ENCODE measurements at places on chromosomes 5 and 9. TPM values are rescaled to one million over a fixed set of nuclear protein-coding genes. Genes with fewer than 3 reads are reported as not detected.

DNA sequence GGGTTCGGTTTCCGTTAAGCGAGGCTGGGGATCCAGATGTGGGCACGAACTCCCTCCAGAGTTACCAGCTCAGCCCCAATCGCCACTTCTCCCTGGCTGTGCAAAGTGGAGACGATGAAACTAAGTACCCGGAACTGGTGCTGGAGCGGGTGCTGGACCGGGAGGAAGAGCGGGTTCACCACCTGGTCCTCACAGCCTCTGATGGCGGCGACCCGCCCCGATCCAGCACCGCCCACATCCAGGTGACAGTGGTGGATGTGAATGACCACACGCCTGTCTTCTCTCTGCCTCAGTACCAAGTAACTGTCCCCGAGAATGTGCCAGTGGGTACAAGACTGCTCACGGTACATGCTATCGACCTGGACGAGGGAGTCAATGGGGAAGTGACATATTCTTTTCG, 803 bp downstream of the PCDHGA7 start:
- no peak for DNase-seq

DNA sequence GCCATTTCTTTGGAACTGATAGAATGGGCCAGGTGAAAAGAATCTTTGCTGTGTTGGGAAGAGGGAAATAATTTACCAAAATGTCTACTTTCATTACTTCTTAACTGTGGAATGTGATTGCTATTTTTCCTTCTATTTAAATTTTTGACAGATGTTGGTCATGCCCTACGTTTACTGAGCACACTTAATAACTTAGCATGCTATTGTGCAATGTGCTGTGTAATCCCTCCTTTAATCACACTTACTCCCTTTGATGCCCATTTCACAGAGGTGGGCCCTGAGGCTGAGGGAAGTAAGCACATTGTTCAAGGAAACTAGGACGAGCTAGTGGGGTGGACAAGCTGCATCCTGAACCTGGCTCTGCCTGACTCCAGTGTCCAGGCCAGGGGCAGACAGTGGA, 47.8 kb upstream of the INSYN2B start:
- no peak for DNase-seq

Gene PCDHA9
- not detected for total RNA-seq

DNA sequence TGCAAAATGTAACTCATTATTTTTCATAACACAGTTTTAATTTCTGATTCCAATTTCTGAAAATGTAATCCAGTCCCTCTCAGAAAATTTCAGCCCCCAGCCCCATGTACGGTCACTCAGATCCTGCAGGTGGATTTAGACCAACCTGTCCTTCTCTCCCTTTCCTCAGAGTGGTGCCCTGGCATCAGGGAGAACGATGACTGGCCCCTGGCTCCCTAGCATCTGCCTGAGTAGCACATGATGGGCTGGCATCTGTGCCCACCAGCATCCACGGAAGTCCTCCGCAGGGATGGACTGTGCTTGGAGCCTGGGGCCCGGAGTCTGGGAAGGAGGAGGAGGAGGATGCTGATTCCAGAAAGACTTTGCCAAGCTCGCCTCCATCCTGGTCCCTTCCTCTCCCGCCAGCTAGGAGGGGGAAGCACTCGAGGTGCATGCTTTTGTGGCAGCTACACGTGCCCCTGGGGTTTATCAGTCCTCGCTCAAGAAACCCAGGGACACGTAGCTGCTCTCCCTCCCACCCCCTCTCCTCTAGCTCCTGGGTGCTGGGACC, 54.4 kb upstream of the RUFY1 start:
- no peak for DNase-seq

DNA sequence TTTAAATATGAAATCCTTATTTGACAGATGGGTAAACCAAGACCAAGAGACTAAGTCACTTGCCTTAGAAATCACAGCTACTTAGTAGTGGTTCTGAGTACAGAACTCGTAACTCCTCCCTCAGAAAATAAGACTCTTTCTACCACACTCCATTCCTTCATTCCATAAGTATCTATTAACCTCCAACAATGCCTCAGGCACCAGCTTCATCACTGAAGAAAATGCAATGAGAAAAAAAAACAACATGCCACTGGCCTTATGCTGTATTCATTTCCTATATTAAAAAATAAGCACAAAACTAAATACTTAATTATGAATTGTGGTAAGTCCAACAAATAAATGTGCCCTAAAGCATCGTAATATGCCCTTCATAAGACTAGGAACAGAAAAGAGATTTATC, 13.5 kb upstream of the FREM1 start:
- no peak for DNase-seq

GRCh38 chr9:93298498-93299417, 114.8 kb downstream of the WNK2 start:
- no peak for DNase-seq
